ENCODE measurements at places on chromosomes 16 and 17.

DNA sequence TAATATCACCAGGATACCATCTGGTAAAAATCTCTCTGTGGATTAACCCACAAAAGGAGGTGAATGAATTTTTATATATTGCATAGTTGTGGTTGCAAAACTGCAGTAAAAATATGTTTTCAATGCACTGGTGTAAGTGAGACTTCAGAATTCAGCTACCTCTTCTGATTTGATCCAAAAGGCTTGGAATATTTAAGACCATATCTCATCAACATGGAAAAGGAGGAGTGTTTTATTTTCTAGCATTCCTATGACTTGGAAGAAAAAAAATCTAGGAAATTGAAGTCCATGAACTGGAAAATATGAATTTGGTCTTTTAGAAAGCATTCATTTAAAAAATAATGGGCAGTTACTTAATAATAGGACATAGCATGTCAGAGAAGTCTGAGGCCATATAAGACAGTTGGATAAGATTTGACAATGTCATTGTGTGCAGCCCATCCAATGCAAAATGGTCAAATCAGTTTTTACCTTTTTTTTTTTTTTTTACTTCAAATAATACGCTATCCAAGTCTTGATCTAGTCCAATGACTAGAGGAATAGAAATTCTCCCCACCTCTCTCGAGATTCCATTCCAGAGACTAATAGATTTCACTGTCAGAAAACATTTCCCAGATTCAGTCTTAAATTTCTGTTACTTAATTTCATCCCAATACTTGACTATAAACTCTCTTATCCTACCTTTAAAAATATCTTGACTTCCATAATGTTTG, 364.9 kb upstream of the PMFBP1 start:
- ATAC-seq: no peak

GRCh38 chr17:17363638-17364337, 60.6 kb downstream of the NT5M start:
- ATAC-seq: no peak

GRCh38 chr16:58042001-58042885, 16.7 kb downstream of the MMP15 start:
- no peak for ATAC-seq

- peak; percentile 94 for ATAC-seq
Measured at GRCh38 chr17:42548070-42548837, 4.5 kb upstream of the HSD17B1 start.

DNA sequence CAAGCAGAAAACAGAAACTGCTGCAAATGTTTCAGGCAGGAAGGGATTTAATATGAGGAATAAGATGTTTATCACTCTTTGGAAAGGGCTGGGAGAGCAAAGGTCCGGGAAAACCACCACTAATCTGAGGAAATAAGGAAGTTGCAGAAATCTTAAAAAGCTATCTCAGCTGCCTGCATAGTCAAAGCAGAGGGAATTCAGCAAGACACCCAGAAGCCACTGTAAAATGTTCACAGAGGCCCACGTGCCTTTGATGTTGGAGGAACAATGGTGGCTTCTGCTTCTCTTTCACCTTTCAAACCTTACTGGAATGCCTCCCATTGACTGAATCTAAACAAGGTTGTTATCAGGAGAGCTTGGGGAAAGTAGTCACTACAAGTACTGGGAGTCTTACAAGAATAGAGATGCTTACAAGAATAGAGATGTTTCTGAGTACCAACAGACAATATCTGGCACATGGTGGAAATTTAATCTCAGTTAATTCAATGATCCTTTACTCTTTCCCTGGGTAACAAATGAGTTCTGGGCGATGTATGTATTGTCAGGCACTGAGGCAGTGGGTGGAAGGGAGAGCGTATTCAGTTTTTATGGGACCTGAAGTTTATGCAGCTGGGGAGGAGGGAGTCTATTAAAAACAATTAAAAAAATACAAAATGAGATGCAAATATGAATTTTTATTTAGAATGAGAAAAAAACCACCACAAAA, 56.1 kb upstream of the MED13 start:
- no peak for ATAC-seq

DNA sequence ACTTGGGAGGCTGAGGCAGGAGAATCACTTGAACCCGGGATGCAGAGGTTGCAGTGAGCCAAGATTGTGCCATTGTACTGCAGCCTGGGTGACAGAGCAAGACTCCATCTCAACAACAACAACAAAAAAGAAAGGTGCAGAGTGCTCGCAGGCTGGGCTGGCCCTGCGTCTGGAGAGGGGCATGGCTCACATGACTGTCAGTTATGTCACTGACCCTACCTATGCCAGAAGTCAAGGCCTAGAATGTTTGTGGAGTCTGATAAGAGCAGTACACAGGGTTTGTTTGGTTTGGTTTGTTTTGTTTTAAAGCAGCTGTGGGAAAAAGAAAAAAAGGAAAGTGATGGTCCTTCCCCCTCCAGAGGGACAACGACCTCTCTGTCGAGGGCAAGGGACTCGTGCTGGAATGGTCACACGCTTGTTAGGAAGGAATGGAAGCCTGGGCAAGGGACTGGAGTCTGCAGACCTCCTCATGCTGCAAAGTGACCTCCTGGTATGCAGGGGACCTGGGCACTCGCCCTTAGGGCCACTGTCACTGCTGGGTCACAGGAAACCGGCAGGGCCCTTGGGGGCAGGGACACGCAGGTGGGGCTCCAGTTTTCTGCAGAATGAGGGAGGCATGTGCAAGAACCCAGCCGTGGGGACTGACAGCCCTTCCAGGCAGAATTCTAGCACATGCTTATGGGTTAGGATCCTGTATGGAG, 10.1 kb upstream of the OSGIN1 start:
- ATAC-seq: no peak

- ATAC-seq: no peak
Measured at GRCh38 chr17:5683241-5683640, 98.9 kb upstream of the NLRP1 start.

GRCh38 chr16:82631701-82632685, 5.2 kb downstream of the CDH13 start:
- no peak for ATAC-seq
